Spinal cord (tissue), 10 donors: ENCODE measurements at places on chromosomes 2 and 18. TPM values are rescaled to one million over a fixed set of nuclear protein-coding genes. Genes with fewer than 3 reads are reported as not detected.

DNA sequence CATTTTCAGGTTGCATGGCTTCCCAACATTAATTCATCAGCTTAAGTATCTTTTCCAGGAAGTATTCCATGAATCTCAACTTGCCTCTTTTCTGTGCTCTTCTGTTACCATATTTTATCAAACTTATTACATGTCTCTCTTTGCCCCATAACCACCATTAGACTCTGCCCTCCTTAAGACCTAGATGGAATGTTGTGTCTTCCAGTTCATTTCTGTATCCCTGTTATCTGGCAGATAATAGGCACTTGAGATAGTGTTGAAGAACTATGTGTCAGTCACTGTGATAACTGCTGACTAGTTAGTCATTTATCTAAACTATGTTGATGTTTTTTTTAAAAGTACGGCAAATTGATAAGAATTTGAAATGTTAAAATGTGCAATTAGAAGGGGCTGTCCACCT is 41.8 kb downstream of the GLS start:
- no peaks in the 10 kb centered on the region for H3K4me1 ChIP-seq
- no peak for DNase-seq
- no peak overlapping the region for H3K4me3 ChIP-seq
- no peaks in the 10 kb centered on the region for H3K27me3 ChIP-seq
- peaks cover 4% of the 10 kb centered on the region for H3K36me3 ChIP-seq

GRCh38 chr2:155218945-155219344 is 520.5 kb downstream of the KCNJ3 start:
- H3K36me3 ChIP-seq: no peaks in the 10 kb centered on the region
- H3K27me3 ChIP-seq: no peaks in the 10 kb centered on the region
- DNase-seq: no peak
- H3K4me3 ChIP-seq: no peak overlapping the region
- H3K4me1 ChIP-seq: no peaks in the 10 kb centered on the region

GRCh38 chr2:222315443-222316121 is 16.8 kb upstream of the PAX3 start:
- DNase-seq: no peak
- no peak overlapping the region for H3K27ac ChIP-seq
- H3K27me3 ChIP-seq: peaks cover 73% of the 10 kb centered on the region
- no peaks in the 10 kb centered on the region for H3K36me3 ChIP-seq

- H3K4me1 ChIP-seq: peaks cover 39% of the 10 kb centered on the region
- H3K27me3 ChIP-seq: peaks cover 5% of the 10 kb centered on the region
- H3K27ac ChIP-seq: no peak overlapping the region
- H3K4me3 ChIP-seq: no peak overlapping the region
- no peak for DNase-seq
Observed at GRCh38 chr2:120830096-120830830, 94.6 kb downstream of the GLI2 start.

DNA sequence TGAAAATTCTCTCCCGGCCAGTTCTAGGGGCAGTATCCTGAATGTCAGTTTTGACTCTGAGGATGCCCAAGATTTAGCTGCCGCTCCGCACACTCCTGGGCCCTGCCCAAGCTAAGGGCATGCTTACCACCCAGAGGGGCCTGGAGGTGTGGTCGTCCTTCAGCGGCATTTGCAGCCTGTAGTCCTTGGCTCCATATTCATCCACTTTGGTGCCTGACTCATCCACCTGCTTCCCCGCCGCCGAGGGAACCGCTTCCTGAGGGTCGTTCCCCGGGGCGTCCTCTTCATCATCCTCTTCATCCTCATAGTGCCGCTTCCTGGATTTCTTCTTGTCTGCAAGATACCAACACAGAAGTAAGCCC is 577 bp downstream of the ERCC3 start:
- no peaks in the 10 kb centered on the region for H3K27me3 ChIP-seq
- DNase-seq: no peak
- H3K4me1 ChIP-seq: peaks cover 6% of the 10 kb centered on the region
- peak overlapping the region; percentile 74 for H3K4me3 ChIP-seq

DNA sequence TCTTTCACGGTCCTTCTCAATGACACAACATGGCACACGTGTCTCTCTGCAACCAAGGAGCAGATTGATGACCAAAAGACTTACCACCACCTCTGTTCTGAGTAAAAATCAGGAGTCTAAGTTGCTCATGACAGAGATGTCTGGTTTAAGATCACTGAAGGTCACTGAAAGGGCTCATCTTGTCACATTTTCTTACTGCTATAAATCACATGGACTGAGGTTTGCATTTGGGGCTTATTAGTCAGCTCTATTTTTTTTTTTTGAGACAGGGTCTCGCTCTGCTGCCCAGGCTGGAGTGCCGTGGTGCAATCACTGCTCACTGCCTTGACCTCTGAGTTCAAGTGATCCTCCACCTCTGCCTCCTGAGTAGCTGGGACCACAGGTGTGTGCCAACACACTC is 19.4 kb downstream of the CFLAR start:
- H3K4me1 ChIP-seq: no peaks in the 10 kb centered on the region
- H3K27me3 ChIP-seq: no peaks in the 10 kb centered on the region
- H3K36me3 ChIP-seq: peaks cover 37% of the 10 kb centered on the region
- no peak for DNase-seq
- H3K4me3 ChIP-seq: no peak overlapping the region
- H3K27ac ChIP-seq: no peak overlapping the region

DNA sequence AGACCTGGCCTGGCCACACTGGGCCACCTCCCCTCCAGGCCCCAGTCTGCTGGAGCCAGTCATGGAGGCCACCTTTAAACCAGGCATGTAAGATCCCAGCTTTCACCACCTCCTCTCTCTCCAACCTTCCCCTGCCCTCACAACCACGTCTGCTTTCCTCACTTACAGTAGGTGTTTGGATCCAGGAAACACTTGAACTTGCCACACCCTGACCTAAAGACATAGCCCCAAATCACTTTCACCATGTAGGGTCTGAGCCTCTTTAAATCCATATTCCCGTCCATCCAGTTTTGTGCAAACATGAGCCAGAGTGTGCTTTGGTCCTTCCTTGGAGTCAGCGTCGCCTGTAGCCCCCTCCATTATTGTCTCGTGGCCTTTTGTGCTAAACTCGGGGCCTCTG is 66.8 kb downstream of the NRP2 start:
- no peaks in the 10 kb centered on the region for H3K27me3 ChIP-seq
- no peak for DNase-seq
- H3K4me3 ChIP-seq: no peak overlapping the region
- H3K4me1 ChIP-seq: peaks cover 33% of the 10 kb centered on the region

- H3K4me1 ChIP-seq: peaks cover 2% of the 10 kb centered on the region
- no peak for DNase-seq
- no peaks in the 10 kb centered on the region for H3K27me3 ChIP-seq
- H3K36me3 ChIP-seq: peaks cover 3% of the 10 kb centered on the region
Observed at GRCh38 chr2:45975752-45976517, 321.3 kb upstream of the EPAS1 start.

DNA sequence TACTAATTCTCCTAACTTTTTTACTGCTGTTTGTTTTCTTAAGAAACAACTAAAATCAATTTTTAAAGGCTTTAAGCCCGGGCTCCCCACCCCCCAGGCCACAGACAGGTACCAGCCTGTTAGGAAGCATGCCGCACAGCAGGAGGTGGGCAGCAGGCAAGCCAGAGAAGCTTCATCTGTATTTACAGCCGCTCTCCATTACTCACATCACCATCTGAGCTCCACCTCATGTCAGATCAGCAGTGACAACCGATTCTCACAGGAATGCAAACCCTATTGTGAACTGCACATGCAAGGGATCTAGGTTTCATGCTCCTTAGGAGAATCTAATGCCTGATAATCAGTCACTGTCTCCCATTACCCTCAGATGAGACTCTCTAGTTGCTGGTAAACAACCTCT is 517.0 kb downstream of the NRXN1 start:
- no peaks in the 10 kb centered on the region for H3K4me1 ChIP-seq
- H3K4me3 ChIP-seq: no peak overlapping the region
- H3K27me3 ChIP-seq: no peaks in the 10 kb centered on the region
- H3K36me3 ChIP-seq: no peaks in the 10 kb centered on the region

DNA sequence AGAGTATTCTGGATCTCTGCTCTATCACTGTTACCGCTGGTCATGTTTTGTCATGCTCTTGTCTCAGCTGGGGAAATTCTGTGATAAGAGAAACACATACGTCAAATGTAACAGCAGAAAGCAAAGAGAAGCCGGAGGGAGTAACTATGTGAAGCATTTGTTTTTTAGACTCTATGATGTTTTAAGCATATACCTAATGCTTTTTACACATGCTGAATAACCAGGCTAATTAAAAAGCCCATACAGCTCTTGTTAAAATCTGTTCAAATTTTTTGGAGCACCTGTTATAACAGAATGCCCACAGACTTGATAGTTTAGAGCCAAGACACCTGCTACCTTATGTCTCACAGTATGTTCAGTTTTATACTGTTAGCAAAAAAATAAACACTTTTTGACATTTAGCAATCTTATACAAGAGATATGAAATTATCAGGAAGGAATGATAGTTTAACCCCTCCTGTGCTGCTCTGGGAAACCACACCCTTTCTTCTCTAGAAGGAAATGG is 92.3 kb upstream of the TANK start:
- no peak overlapping the region for H3K4me3 ChIP-seq
- no peaks in the 10 kb centered on the region for H3K27me3 ChIP-seq
- H3K27ac ChIP-seq: no peak overlapping the region
- no peaks in the 10 kb centered on the region for H3K36me3 ChIP-seq
- peak; percentile 22 for DNase-seq

DNA sequence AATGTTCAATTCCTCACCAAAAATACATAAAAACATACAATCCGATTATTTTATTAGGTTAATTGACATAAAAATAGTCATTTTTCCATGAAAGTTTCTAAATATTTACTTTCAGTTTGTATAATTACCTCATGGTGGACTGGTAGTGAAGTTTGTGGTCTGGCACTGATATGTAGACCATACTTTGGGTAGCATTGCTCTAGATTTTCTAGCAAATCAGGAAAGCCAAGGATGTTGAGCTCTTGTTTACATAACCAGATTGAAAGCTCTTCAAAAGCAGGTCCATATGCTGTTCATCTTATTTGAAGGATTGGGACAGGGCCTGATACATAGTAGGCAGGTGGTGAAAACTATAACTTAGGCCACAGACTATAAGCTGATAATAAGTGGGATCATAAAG is 61.8 kb downstream of the COMMD1 start:
- DNase-seq: no peak
- H3K4me3 ChIP-seq: no peak overlapping the region
- H3K4me1 ChIP-seq: no peaks in the 10 kb centered on the region
- no peaks in the 10 kb centered on the region for H3K36me3 ChIP-seq
- no peak overlapping the region for H3K27ac ChIP-seq

DNA sequence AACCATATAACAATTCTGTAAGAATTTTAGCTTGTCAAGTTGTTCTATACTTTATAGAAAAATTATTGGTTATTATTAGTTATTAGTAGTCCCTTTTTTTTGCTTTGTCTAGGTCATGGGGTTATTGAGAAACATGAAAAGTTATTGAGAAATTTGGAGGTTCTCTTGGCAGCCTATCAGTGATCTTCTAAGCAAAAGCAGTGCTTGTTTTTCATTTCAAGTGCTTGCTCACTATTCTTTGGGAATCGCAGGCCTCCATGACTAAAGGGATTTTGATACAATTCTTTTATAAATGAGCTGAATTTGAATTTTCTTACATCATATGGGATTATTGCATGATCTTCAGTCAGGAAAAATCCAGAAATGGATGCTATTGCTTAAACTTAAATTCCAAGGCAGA is 25.8 kb downstream of the PLEKHA3 start:
- no peak for DNase-seq
- no peaks in the 10 kb centered on the region for H3K27me3 ChIP-seq
- peaks cover 5% of the 10 kb centered on the region for H3K36me3 ChIP-seq
- H3K4me3 ChIP-seq: no peak overlapping the region

DNA sequence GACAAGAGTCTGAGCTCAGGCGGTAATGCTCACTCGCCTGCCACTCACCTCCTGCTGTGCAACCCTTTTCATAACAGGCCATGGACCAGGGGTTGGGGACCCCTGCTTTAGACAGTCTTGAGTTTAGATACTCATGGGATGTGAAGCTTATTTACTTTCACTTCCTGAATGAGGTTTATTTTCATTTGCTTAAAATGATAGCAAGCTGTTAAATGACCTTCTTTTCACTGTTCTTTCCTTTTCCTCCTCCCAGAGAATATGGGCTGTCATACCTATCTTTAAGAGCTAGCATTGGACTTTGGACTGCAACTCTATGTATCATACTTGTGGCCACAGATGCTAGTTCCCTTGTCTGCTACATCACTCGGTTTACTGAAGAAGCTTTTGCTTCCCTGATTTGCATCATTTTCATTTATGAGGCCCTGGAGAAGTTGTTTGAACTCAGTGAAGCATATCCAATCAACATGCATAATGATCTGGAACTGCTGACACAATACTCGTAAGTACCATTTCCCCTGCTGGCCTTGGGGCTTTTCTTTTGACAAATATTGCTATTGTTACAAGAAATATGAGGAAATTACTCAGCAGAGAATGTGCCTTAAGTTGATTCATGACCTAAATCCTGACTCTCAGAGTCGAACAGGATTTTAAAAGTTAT is 168.5 kb downstream of the DPP4 start:
- H3K27ac ChIP-seq: no peak overlapping the region
- no peaks in the 10 kb centered on the region for H3K4me1 ChIP-seq
- no peak overlapping the region for H3K4me3 ChIP-seq
- no peaks in the 10 kb centered on the region for H3K27me3 ChIP-seq
- DNase-seq: peak; percentile 47

GRCh38 chr2:217185265-217185995 is 325.6 kb upstream of the TNP1 start:
- DNase-seq: no peak
- H3K4me3 ChIP-seq: no peak overlapping the region
- H3K4me1 ChIP-seq: no peaks in the 10 kb centered on the region
- H3K36me3 ChIP-seq: no peaks in the 10 kb centered on the region

- H3K27ac ChIP-seq: peak overlapping the region; percentile 47
- H3K4me1 ChIP-seq: peaks cover 4% of the 10 kb centered on the region
- DNase-seq: peak; percentile 17
- no peaks in the 10 kb centered on the region for H3K27me3 ChIP-seq
Observed at GRCh38 chr2:38515155-38516074, 87.3 kb downstream of the HNRNPLL start.

GRCh38 chr18:42174909-42175308 is 219.9 kb downstream of the PIK3C3 start:
- no peaks in the 10 kb centered on the region for H3K36me3 ChIP-seq
- H3K27me3 ChIP-seq: no peaks in the 10 kb centered on the region
- H3K4me3 ChIP-seq: no peak overlapping the region
- DNase-seq: no peak
- H3K27ac ChIP-seq: no peak overlapping the region

The RGPD3 gene
- 0.88 TPM for total RNA-seq

The KLHL14 gene
- 2.9 TPM for total RNA-seq

The ITM2C gene
- total RNA-seq: 270 TPM

The PDE11A gene
- 1.9 TPM for total RNA-seq

The TPO gene
- total RNA-seq: 0.10 TPM

The CLHC1 gene
- total RNA-seq: 29.6 TPM
